ENCODE measurements at places on chromosomes 7 and 10.

DNA sequence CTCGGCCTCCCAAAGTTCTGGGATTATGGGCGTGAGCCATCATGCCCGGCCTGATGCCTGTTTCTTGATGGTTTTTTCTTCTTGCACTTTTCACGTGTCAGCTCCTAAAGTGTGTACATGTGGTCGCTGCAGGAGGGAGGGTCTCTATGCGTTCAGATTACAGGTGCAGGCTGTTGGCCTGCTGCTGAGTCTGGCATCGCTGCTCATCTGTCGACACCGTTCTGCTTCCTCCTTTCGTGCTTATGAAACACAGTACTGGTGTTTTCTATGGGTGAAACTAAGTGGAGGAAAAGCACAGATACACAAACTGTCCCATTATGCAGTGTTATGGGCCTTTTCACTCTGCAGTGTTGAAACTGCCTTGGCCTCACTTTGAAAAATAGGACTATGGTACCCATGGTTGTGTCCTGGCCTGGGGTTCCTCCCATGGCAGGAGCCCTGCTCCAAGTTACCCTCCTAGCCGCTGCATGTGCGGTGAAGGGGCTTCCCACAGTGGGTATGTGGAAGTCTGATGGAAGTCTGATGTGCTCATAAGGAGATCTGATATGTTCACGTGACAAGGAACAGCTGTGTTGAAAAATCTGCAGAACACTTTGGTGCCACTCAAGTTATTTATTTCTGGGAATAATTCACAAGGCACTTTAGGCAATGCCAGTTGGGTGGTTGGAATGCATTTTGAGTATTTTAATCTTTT is 23.5 kb downstream of the OGDH start:
- no peak for DNase-seq

- peak; percentile 45 for DNase-seq
Observed at GRCh38 chr7:77415476-77415822, 700 bp downstream of the GSAP start.

DNA sequence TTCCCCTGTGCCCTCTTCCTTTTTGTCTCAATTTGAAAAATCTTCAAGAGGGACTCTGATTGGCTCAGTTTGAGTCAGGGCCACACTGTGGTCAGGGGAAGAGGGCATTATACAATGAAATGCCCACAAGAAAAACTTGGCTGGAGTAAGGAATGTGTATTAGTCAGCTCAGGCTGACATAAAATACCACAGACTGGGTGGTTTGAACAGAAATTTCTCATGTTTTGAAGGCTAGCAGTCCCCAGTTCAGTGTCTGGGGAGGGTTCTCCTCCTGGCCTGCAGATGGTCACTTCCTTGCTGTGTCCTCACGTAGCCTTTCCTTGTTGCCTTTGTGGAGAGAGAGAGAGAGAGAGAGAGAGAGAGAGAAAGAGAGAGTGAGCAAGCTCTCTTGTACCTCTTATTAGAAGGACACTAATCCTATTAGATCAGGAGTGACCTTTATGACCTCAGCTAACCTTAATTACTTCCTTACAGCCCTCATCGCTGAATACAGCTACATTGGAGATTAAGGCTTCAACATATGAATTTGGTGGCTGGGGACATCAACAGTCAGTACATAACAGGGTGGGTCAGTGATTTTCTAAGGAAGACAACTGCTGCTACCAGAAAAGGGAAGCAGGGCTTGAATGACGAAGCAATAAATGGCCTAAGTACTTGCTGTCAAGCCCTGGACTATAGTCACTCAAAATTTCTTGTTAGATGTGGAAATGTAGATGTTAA is 25.8 kb upstream of the FAM13C start:
- no peak for DNase-seq

GRCh38 chr10:49768731-49769130 is 6.6 kb upstream of the OGDHL start:
- no peak for DNase-seq

GRCh38 chr7:18667466-18667865 is 171.9 kb downstream of the HDAC9 start:
- no peak for DNase-seq

DNA sequence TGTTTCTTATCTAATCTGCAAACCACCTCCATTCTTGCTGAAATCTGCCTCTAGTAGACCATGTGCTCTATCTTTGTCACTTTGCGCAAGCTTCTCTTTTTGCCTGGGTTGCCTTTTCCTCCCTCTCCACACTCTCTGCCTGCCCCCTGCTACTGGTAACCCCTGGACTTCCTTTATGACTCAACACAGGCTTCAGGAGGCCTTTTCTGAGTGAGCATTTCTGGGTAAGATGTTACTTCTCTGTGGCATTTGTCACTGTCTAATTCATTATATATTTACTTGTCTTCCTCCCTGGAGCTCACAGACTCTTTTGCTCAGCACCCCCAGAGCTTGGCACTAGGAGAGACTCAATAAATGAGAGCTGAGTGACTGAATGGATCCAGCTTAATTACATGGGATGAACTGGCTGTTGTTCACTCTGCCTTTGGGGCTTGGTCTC is 8.4 kb downstream of the GOLGA7B start:
- DNase-seq, result no peak

DNA sequence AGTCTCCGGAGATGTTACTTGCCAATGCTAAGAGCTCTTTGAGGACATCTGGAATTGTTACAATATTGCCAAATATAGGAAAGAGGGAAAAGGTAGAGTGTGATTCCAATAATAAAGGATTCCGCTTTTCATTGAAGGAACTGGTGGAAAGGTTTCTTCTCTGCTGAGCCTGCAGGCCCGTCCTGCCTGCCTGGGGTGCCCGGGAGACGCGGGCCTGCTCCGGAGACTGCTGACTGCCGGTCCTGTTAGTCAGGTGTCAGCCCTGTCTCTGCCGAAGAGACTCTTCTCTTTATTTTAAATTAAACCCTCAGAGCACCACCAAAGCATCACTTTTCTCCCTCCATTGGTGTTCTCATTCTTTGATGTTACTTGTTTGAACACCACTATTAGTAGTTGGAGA is 2.2 kb downstream of the EGFR start:
- DNase-seq, result no peak

- DNase-seq, result no peak
Observed at GRCh38 chr10:123635745-123636144, 30.4 kb upstream of the GPR26 start.
